ENCODE measurements at places on chromosomes 2 and 18.

DNA sequence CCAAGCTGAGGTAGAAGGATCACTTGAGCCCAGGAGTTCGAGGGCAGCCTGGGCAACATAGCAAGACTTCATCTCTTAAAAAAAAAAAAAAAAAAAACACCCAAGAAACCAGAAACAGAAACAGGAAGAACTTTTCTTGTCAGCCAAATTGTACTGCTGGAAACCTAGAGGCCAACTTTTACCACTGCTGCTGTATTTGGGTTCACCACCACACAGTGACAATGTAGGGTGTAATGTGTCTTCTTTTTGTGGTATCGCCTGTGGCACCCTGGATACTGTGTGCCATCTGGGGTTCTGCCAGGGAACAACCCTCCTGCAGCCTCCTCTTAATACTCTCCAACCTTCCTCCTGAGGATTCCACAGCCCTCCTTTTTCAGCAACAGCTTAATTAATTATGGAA is 72.6 kb downstream of the STK39 start:
- no peak for DNase-seq

- no peak for DNase-seq
Observed at GRCh38 chr2:173948842-173949241, 16.3 kb downstream of the SP3 start.

DNA sequence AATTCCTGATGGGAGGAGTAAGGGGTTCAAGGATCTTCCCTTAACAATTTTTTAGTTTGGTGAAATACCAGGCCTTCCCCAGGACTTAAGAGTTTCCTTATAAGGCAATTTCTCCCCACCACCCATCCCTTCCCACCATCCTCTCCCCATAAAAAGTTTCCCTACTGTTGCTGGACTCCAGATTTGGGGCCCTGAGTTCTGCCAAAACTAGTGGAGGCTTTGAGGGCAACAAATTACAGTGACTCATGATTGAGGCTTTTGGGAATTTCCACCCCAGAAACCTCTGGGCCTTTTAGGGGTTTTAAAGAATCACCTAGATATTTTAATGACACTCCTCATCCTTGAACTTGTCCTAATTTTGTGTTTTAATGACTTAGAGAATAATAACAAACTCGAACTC is 14.3 kb upstream of the EN1 start:
- DNase-seq = peak; percentile 63

DNA sequence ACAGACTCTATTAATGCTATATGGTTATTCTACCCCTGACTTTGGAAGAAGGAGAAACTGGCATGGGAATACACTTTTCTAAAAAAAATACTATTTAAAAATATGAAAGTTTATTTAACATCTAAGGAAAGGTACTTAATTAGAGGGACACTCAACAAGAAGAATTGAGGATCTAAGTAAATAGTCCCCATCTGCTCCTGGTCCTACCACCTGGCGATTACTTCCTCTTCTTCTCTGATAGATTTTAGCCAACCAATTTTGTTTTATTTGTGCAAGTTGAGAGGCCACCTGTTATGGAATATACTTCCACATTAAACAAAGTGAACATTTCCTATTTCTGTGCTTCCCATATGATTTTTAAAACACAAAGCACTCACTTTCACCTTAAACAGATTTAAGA is 111.7 kb downstream of the BCL2 start:
- DNase-seq = no peak

DNA sequence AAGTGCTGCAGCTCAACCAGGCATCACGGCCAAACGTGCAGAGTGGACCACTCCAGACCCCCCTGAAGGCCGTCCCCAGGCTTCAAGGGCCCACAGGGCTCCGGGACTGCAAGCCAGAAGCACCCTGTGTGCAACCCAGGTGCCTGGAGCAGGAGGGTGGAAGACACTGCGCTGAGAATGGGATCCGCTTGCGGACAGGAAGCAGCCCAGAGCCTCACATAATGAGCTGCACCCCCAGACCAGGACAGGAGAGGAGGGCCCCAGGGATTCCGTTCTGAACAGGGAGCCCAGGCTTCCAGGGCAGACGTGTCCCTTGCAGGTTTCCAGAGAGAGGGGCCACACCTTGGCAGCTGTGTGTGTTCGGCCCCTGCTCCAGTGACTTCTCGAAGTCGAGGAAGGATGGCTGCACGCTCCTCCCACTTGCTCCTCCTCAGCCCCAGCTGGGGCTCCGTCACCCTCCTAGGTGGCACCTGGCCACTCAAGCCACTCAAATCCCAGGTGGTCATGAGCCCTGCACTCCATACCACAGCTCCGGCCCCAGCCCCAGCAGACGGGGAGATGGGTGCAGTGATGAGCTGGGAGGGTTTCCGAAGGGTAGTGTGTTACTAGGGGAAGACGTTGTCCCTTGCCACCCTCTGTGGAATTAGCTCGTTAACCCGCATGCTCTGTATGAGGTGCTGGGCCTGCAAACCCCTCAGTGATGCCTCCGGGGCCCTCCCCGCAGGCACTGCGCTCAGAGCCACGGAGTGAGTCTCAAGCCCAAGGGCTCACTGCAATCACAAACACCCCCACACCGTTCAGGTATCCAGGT is 79.2 kb downstream of the NDUFA10 start:
- DNase-seq = no peak

- no peak for DNase-seq
Observed at GRCh38 chr2:99645960-99646359, 156.1 kb upstream of the REV1 start.

- DNase-seq = no peak
Observed at GRCh38 chr2:62722679-62723078, 17.2 kb downstream of the EHBP1 start.

DNA sequence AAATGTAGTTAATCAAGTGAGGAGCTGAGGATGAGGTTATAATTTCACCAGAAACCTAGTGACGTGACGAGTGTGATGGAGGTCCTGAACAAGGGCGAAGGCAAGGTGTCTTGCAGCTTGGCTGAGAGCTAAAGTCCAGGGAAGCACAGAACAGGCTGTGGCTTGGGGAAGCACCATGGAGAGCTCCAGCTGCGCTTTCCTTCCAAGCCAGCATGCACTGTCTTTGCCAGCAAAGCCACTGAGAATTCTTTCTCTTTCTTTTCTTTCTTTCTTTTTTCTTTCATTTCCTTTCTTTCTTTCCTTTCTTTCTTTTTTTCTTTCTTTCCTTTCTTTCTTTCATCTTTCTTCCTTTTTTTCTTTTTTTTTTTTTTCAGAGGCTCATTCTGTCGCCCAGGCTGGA is 239.3 kb downstream of the FBXO15 start:
- DNase-seq = peak; percentile 34

DNA sequence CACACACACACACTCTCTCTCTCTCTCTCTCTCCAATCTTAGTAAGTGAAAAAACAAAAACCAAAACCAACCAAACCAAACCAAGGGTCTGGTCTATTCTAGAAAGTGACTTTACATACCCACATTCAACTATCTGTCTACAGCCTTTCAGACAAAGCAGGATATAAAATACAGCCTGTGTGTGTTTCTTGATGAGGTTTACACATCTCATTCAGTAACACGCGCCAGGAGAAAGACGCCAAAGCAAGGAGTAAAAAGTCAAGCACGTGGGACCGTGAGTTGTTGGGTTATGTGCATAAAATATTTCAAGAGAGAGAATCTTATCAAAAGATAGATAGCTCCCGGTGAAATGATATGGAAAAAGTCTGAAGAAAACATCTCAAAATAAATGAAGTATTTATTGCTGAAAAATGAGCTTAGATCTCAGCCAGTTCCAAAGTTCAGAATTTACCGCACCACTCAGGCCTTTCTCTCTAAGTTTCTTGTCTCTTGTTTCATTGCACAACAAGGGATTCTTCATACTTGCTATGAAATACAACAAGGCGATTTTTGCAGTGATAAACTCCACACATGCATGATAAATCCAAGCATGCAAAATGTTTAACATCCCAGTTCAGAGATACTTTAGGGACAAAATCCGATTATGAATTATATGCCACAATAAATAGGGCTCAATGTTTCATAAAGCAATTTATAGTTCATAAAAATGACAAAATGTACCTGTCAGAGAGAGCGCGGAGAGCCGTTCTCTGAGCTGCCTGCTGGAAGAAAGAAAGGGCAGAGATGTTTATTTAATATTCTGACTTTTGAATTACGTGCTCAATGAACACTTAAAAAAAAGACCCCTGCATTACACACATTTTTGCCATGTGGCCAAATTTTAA is 159.3 kb upstream of the REV1 start:
- no peak for DNase-seq

- DNase-seq = no peak
Observed at GRCh38 chr2:192969055-192969454, 774.3 kb upstream of the TMEFF2 start.

DNA sequence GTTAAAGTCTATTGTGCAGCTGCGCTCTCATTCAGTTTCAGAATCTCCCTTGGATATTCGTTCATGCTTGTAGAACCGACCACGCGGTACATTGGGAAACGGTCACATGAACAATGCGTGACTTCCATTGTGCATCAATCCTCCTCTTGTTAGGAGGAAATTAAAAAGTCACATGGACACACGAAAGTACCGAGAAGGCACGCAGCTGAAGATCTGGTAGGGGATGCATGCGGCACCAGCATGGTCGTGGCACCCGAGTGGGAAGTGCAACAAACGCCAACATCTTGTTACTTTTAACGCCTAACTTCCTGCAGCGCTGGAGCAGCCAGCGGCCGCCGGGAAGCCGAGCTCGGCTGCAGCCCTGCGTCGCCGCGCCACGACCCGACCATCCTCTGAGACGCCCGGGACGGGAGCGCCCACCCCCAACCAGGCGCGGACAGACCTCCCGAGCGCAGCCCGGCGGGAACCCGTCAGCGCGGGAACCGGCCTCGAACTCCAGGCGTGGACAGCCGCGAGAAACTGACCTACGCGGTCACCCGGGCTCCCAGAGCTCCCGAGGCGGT is 412 bp downstream of the OSBPL1A start:
- DNase-seq = peak; percentile 75

DNA sequence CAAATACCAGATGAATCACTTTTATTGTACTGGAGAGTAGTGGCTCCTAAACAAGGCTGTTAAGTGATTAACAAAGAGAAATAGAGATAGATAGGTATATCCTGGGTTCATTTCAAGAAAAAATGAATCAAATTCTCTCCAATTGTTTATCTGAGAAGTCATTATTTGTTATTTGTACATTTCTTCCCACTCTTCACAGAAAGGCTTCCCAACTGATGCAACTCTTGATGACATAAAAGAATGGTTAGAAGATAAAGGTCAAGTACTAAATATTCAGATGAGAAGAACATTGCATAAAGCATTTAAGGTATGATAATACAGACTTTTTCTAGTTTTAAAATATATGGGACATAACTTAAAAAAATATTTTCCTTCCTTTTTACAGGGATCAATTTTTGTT is 7.9 kb downstream of the SSB start:
- DNase-seq = no peak

DNA sequence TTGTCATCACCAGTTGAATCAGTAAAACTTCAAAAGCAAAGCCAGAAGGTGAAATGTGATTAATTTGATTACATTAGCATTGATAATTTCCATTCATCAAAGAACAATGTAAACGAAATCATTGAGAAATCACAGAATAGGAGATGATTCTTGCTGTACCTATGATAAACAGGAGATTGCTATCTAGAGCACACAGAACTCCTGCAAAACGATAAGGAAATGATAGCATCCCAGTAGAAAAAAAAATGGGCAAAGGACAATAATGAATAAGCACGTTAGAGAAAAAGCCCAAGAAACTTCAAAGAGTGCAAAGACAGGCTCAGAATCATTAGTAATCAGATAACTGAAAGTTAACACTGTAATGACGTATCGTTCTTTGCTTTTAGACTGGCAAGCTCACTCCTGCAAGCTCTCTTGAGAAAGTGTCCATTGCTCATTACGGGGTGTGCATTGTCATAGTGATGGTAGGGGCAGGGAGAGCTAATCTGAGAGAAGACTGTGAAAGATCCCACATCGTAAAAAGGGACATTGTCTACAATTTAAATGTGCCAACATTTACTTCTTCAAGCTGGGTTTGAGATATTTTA is 143.6 kb downstream of the SPP2 start:
- DNase-seq = peak; percentile 62

DNA sequence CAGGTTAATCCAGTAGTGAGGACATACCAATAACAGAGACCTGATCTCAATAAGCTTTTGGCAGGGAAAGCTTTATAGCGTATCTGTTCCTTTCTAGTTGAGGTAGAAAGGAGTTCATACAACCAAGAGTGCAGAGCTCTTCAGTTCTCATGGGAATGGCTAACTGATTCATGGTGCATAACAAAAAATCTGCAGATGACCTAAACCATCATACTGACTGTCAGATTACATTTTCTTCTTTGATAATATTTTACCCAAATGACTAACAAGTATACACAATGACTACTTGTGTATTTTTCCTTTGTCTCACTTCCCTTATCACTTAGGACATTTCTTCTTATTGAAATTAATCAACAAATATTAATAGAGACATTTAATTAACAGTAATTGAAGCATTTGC is 140.0 kb upstream of the SERTAD2 start:
- DNase-seq = no peak

DNA sequence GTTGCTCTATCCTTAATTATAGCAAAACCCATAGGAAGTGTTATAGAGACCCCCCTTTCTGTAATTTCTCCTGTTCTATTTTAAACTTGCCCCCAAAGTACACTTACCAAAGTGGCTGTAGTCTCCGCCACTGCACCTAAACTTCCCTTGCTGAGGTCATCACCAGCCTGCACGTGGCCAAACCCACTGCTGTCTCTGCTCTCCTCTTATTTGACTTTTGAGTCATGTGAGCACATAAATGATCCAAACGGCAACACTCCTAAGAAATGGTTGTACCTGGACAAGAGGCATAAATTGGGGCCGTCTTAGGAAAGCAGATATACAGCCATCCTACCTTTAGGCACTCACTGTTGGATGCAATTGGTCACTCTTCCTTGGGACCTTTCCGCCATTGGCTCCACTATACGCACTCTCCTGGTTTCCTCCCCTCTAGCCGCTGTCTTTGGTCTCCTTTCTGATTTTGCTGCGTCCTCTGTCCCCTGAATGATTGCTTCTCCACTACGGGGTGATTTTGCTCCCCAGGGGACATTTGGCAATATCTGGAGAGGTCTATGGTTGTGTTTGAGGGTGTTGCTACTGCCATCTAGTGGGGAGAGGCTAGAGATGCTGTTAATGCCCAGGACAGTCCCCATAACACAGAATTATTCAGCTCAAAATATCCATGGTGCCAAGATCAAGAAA is 19.2 kb upstream of the IL36G start:
- peak; percentile 68 for DNase-seq

DNA sequence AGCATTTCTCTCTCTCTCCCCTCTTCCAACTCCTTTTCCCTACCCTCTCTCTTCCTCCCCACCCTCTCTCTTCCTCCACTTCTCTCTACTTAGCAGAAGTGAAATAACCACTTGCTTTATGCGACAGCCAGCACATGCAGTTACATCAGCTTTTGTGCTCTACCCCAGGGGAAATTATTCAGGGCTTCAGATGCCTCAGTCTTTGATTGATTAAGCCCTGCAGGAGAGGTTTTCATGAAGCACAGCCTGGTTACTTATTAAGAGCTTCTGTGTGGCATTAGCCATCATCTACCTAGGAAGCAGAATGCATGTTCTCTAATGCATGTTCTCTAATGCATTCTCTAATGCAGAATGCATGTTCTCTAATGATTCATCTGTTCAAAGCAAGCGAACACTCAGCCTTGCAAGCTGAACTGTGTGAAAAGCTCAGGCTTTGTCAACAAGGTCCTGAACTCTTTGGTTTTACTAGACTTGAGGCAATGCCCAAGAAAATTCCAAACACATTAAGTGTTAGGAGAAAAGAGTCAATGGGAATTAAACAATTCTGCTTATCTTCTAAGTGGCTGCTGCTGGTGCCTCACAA is 56.1 kb downstream of the LHCGR start:
- peak; percentile 79 for DNase-seq

Data from M059J (cell line).